Activated T-helper 1 cell treated with Interleukin-2 at 50 U/mL for 16 hours (primary cell): ENCODE measurements at places on chromosomes 4 and X.

DNA sequence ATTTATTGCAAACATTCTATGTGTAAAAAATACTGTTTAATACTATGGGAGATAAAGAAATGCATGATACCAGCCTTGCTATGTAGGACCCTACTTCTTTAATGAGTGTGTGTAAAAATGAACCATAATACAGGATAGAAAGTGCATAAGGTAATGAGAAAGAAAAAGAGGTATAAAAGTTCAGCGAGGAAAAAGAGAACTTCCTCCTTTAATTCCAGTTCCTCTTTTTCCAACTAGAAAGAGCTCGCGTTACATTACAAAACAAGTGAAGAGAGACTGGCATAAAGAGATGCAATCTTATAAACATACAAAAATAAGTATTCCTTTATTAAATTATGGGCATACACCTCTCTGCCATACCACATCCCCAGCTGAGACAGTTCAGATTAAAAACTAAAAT, 77.4 kb downstream of the ANKRD17 start:
- DNase-seq: no peak

GRCh38 chrX:134543288-134543687, 83.3 kb downstream of the HPRT1 start:
- DNase-seq: no peak

- DNase-seq: no peak
Measured at GRCh38 chr4:30746735-30747134, 26.6 kb downstream of the PCDH7 start.

GRCh38 chr4:15317246-15317645, 110.6 kb upstream of the C1QTNF7 start:
- no peak for DNase-seq

GRCh38 chrX:40101430-40101802, 3.7 kb upstream of the BCOR start:
- DNase-seq: no peak

DNA sequence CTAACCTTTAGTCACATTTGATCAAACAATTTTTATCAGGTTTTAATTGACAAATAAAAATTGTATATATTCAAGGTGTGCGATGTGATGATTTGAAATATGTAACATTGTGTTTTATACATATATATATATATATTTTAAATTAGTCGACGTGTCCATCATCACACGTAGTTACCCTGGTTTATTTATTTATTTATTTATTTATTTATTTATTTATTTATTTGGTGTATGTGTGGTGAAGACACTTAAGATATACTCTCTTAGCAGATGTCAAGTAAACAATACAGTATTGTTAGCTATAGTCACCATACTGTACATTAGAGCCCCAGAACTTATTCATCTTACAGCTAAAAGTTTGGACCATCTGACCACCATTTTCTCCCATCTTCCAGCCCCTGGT, 224.9 kb upstream of the HHIP start:
- no peak for DNase-seq

DNA sequence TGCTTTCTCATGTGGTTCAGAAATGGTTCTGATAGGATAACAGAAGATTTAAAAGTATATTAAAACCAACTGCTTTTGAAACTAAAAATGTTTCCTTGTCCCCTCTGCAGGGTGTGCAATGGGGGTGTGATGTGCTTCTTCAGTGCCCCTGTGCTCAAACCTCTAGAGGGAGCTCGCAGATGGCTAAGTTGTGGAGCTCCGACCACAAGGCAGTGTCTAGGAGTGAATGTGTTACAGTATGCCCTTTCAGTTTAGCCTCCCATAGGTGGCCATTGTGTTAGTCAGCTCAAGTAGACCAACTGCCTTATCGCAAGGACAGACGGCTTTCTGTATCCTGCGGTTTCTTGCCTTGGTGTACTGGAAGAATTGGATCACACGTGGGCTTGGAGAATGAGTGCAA, 130.5 kb downstream of the TENT5D start:
- no peak for DNase-seq

GRCh38 chrX:20361890-20362262, 95.2 kb upstream of the RPS6KA3 start:
- no peak for DNase-seq

- DNase-seq: no peak
Measured at GRCh38 chr4:2365913-2366210, 52.6 kb downstream of the ZFYVE28 start.

- no peak for DNase-seq
Measured at GRCh38 chr4:31741326-31741725, 1021.2 kb downstream of the PCDH7 start.

DNA sequence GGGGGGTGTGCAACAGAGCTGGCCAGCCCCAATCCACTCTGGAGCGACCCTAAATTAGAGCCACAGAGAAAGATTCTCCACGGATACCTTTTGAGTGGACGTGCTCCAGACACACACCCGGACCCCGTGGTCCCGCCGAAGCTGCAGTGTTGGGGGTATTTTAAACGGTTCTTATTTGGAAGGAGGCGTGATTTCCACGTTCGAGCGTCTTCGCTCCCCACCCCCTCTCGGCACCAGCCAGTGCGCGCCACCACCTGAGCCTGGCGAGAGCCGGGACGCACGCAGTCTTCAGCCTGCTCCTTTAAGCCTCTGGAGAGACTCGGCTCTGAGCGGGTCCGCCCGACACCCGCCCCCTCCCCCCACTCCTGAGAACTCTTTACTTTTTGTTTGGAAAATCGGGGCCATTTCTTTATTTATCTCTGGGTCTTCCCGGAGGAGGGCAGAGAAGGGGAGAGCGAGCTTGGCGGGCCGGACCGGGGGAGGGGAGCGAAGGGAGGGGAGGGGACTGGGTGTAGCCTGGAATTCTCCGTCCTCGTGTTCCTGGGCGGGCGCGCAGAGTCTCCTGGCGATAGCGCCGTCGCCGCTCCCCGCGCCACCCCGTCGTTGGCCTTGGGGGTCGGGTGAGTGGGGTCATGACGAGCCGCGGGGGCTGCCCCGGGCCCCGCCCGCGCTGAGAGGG, 668 bp upstream of the PTCHD1 start:
- DNase-seq: no peak

DNA sequence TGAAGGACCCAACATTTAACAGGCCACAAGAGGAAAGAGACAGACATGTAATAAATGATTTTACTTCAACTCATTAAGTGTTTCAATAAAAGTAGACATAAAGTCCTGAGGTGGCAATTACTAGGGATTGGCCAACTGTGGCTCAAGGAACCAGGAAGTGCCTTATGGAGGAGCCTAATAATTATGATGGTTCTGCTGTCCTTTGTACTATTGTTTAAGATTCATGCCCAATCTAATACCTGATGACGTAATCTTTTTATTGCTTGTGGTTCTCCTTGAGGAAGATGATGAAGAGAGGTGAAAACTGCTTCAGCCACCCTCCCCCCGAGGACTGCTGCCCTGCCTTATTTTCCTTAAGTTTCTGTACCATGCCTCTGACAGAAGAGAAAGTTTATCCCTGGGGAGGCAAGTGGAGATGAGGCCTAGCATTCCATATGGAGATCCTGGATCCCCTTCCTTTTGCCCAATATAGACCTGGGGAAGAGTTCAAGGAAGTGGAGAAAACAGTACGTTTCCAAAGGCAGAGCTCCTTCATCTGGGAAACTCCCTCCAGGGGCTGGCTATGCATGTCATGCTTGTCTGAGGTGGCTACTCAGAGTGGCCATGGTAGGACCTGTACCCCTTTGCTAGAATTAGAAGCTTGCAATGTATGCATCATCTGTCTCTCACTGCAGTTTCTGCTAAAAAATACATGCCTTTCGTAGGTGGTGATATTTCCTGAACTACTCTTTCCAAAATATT, 56.8 kb upstream of the FAT1 start:
- no peak for DNase-seq

GRCh38 chr4:121228848-121229247, 64.7 kb upstream of the TNIP3 start:
- no peak for DNase-seq

DNA sequence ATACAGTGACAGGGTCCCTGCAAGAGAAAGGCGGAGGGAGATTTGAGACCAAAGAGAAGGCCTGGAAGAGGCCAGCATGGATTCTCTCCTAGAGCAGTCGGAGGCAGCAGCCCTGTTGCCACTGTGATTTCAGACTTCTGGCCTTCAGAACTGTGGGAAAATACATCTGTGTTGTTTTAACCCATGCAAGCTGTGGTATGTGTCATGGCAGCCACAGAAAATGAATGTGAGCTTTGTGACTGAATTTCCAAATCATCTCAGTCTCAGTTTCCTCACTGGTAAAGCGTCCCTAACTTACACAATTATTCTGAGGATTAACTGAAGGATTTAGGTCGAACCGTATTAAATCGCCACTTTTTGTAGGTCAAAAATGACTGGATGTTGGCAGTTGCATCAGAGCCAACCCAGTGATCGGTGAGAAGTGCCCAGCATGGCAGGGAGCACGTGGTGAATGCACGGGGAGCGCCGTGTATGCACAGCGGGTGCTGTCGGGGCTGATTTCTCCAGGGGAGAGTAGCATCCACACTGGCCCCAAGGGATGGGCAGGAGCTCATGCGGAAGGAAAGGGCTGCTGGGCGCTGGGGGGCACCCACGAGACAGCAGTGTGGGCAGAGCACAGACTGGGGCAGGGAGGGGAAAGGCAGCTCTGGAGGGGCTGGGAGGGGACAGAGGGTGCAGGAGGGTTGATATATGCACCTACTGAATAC, 23.8 kb upstream of the NSG1 start:
- no peak for DNase-seq

DNA sequence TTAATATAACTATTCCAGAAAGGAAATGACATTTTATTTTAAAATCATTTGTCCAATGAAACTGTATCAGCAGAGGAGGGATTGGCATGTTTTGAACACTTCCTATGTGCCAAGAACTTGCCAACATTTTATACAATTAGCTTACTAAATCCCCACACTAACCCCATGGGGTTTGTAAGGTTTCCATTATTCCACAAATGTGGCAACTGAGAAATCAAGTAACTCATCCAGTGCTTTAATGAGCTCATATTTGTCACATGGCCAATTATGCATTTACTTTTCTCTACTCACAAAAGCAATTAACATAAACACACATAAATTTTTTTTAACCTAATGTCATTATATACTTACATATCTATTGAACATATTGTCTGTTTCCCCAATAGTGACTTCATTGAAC, 37.3 kb downstream of the MANBA start:
- DNase-seq: no peak

DNA sequence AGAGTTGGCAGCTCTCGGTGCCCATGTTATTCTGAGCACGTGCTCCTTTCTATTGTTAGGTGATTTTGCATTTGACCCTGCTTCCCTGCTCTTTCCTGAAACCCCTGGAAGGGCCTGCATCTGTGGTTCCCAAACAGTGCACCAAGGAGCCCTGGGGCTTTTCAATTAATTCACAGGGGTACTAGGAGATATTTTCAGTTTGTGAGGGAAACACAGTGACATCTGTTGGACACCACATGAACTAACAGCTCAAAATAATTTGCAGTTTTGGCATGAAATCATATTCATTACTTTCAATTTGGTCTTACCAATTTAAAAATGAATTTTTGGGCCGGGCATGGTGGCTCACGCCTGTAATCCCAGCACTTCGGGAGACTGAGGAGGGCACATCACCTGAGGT, 156.6 kb downstream of the GATB start:
- no peak for DNase-seq

DNA sequence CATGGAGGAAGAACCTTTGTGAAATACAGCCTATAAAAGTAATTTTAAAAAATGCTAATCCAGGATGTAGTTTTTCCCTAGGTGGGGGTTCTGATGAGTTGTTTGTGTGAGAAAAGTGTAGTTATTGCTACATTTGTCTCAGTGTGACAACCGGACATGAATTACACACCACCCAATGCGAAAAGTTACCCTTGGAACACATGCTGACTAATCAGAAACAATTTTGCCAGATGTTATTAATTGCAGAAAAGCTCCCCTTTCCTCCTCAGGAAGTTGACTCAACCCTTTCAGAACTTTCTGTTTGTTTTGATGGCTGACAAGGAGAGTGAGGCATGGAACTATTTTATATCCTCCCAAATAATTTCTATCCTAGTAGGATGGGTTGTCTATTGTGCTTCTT, 38.1 kb upstream of the EDA2R start:
- no peak for DNase-seq

DNA sequence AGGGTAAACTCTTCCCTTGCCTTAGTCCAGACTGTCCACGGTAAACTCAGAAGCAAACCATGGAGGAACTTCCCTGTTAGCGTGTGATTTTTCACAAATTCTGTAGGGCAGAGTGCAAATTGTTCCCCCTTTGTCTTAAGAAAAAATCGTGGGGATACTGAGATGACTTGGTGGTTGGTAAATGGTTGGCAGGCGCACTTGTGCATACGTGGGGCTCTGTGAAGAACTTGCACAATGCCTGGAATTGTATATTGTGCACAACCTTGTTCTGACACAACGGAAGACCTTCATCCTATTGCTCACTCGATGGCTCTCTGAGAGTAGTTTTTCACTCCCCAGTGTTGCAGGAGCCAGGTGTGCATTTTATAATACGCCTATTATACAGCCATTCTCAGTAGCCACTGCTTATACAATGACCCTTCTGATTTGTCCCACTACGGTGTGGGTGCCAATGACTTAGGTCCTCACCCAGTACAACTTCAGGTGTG, 150.0 kb downstream of the SPRY1 start:
- no peak for DNase-seq

- no peak for DNase-seq
Measured at GRCh38 chr4:10201381-10202223, 85.0 kb upstream of the WDR1 start.

DNA sequence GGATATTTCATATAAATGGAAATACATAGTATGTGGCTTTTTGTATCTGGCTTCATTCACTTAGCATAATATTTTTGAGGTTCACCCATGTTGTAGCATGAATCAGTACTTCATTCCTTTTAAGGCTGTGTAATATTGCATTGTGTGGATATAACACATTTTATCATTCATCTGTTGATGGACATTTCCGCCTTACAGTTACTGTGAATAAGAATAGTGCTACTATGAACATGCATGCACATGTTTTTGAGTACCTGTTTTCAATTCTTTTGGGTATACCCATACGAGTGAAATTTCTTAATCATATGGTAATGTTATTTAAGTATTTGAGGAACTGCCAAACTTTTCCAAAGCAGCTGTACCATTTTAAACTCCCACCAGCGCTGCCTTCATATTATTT, 539.6 kb upstream of the DIPK2B start:
- DNase-seq: no peak

- no peak for DNase-seq
Measured at GRCh38 chr4:38068107-38068506, 107.9 kb downstream of the PTTG2 start.

DNA sequence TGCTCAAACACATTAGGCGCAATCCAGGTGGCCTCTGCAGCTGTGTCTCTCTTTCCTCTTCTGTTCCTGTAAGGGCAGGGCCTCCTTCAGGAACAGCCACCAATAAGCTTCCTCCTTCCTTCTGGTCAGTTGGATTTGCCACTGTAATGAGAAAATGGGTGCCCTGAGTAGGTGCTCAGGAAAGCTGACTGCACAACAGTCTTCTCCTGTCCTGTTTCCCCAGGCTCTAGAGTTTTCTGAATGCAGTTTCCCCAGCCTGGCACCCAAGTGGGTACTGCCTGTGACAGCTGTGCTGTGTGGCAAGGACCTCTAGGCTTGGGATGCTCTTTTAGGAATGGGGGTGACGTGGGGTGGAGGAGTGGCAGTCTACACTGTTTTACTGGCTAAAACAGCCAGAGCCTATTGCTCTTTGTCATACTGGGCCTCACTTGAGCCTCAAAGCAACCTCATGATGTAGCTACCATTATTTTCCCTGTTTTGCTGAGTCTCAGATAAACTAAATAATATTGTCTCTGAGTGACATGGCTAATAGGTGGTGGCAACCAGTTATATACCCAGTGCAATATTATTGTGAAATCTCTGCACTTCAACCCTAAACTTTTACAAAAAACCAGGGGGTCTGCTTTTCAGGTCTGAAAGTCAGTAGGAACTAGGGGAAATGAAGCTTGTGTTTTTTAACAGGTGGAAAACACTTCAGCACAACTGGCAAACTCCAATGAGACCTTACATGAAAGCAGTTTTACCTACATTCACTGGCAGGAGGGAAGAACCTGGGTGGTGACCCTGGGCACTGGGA, 1.2 kb downstream of the CXCL2 start:
- no peak for DNase-seq
